ENCODE measurements at places on chromosomes 3 and 15.

- no peak for DNase-seq
These were observed 885.4 kb downstream of the PDCD6IP start for GRCh38 chr3:34683851-34684250.

GRCh38 chr3:170511371-170511770 lies 74.5 kb downstream of the SLC7A14 start:
- DNase-seq = no peak

DNA sequence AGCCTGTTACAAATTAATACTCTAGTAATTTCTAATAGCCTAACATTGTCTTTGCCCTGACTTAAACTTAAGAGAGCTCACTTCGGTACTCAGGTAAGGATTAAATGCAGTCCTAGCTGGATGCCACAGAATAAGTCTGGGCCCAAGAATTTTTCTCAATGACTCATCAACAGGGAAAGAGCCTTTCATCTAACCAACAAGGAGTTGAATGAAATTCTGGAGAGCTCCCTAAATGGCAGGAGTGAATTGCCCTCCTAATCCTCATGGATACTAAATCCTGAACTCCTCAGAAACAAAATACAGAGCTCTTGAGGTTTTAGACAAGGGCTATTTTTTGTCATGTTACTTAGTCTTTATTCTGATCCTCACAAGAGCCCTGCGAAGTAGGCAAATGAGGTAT lies 159.5 kb downstream of the PLCH1 start:
- no peak for DNase-seq

- no peak for DNase-seq
These were observed 1.1 kb downstream of the PAK6 start for GRCh38 chr15:40239693-40240618.

DNA sequence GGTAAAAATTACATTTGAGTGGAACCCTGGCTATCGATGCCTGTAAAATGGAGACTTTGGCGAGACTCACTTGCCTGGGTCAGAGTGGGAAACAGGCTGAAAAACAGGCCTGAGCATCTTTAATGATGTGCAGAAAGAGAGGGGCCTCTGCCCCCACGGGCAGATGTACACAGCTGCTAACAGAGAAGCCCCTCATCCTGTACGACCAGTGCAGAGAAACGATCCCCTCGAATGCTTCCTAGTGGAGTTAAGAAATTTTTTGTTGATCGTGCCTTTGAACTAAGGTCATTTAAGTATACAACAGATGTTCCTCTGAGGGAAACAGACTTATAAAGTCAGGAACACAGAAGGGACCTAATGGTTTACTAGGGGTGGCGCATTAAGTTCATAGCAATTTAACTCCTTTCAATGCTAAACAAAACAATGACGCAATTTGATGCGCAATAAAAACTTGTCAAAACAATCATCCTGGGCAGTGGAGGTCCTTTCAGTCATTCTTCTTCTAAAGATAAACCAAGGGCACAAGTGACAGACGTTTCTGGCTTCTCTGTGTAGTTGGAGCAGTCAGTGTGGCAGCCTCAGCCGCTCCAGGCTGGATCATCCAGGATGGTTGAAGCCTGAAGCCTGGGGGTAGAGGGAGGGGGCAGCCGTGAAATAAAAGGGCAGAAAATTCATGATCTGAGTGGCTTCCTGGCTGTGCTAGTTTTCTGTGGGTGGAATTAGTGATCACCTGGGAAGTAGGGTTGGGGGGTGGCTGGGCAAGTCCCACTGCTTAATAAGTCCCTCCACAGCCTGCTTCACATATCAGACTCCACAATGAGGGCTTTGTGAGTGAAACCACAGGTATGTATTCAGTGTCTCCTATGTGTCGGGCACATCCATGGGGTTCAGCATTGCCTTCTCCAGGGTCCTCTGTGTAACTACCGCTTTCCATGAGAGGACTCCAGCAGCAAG lies 50.8 kb upstream of the MRPS22 start:
- DNase-seq = no peak

DNA sequence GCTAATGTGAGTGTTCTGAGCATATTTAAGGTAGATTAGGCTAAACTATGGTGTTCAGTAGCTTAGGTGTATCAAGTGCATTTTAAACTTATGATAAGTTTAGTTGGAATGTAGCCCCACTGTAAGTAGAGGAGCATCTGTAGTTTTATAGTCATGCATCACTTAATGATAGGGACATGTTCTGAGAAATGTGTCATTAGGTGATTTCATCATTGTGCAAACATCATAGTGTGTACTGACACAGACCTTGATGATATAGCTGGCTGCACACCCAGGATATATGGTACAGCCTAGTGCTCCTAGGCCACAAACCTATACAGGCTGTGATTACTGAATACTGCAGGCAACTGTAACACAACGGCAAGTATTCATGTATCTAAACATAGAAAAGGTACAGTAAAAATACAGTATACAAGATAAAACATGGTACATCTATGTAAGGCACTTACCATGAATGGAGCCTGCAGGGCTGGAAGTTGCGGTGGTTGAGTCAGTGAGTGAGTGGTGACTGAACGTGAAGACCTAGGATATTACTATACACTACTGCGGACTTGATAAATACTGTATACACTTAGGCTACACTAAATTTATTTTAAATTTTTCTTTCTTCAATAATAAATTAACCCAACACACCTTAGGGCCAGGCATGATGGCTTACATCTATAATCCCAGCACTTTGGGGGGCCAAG lies 17.9 kb downstream of the DNAH1 start:
- DNase-seq = no peak

DNA sequence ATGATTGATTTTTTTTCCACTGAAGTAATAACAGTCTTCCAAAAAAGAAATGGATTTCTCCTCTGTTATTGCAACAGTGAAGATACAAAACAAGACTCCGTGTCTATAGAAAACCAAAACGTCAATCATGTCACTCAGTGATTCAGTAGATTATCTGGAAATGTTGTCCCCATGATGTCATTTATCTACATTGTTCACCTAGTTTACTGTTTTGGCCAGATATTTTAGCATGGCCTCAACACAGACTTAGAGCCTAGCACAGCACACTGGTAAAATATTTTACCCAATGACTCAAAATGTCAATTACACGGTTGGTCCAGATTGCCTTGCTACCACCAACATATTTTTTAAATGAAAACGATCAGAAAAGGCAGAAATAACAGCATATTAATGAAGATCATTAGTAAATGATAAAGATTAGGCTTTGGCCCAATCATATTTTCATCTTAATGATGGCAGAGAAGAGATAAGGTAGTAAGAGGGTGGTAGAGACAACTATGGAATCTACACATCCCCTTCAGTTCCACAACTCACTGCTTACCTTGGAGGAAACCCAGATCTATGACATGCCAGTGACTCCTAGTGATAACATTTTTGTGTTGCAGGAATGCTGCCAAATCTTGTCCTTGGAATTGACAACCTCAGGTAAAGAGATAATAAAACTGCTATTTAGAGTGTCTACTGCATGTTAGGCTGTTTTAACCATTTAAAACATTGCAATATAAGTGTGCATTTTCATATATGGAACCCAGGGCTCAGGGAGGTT lies 347.7 kb upstream of the ARPP21 start:
- DNase-seq = no peak

GRCh38 chr3:4759689-4760312 lies 219.4 kb upstream of the BHLHE40 start:
- DNase-seq = no peak

DNA sequence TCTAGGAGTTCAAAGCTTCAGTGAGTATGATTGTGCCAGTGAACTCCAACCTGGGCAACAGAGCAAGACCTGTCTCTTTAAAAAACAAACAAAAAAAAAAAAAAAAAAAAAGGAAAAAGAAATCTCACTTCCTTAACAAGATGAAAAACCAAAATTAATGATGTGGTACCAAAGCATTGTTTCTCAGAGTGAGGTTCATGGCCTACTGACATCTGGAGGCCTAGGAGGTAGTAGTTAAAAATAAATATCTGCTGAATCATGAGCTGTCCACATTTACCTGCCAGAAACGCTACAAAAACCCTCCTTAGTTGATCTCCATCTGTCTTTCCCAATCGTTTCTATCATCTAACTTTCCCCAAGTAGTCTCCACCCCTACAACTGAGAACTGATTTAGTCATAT lies 51.2 kb downstream of the EPHA6 start:
- no peak for DNase-seq

DNA sequence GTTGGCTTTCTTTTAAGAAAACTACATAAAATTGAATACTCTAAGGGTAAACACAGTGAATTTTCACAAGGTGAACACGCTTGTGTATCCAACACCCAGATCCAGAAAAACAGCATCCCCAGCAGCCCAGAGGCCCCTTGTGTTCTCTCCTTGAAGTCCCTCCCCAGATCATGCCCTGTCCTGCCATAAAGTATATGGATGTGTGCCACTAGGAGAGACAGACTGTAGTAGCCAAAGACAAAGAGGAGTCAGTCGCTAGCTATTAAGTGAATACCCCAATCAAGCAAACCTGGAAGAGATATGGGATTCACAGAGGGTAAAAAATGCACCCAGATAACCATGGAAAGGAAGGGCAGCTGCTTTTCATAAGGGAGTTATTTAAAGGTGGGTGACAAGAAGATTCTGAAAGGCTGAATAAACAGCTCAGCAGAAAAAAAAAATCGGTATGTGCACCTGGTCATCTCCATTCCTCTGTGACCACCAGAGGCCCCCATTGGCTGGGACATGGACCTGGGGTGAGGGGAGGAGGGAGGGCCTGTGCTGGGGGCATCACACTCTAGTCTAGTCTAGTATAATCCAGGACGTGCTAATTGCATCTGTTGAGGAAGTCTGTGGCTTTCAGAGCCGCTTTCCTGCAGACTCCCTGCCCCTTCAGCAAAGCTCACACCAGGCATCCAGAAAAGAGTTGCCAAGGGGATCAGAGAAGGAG lies 167.3 kb upstream of the NDN start:
- no peak for DNase-seq

DNA sequence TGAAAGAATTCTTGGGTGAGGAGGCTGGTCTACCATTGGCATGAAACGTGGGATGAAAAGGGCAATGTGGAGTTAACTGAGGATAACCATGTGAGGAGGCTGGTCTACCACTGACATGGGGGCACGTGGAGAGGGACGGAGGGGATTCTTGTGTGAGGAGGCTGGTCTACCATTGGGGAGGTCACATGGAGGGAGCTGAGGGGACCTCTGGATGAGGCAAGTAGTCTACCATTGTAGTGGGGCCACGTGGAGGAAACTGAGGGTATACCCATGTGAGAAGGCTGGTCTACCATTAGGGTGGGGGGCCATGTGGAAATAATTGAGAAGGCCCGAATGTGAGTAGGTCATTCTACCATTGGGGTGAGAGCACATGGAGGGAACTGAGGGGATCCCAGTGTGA lies 154.1 kb downstream of the FBLN2 start:
- DNase-seq = no peak

DNA sequence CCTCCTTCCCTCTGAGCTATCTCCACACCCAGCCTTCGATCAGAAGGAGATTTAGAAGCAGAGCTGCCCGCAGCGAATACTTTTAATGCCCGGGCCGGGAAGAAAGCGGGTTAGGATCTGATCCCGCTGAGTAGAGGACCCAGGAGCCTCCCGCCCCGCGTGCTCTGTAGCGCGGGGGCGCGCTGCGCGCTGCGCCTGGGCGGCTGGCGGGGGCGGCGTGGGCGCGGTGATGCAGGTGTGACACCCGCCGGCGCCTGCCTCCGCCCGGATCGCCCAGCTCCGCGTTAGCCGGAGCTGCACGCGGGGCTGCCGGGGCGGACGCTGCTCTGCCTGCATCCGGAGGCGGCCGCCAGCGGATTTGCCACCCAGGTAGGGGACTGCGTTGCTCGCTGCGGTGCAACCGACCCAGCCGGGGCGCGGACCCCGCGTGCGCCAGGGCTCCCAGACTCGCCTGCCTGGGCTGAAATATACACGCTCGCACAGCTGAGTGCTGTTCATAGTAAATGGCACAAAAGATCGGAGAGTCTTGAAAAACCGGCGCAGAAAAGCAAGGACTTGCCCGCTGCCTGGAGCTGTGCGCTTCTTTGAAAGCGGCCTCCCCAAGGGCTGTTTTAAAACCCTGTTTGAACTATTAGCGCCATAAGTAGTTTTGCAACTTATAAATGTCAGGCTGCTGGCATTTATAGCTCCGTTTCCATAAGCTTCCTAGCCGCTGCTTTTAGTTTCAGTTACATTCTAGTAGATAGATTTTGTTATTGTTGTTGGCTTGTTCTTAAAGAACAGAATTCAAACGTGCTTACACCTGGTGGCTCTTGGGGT lies at the start of gene SV2B:
TSS of gene SV2B (plus strand) at position 263 of the 819 bp plus-strand sequence. CDS start 126,007 bp downstream, outside the sequence.
- DNase-seq = peak; percentile 37

DNA sequence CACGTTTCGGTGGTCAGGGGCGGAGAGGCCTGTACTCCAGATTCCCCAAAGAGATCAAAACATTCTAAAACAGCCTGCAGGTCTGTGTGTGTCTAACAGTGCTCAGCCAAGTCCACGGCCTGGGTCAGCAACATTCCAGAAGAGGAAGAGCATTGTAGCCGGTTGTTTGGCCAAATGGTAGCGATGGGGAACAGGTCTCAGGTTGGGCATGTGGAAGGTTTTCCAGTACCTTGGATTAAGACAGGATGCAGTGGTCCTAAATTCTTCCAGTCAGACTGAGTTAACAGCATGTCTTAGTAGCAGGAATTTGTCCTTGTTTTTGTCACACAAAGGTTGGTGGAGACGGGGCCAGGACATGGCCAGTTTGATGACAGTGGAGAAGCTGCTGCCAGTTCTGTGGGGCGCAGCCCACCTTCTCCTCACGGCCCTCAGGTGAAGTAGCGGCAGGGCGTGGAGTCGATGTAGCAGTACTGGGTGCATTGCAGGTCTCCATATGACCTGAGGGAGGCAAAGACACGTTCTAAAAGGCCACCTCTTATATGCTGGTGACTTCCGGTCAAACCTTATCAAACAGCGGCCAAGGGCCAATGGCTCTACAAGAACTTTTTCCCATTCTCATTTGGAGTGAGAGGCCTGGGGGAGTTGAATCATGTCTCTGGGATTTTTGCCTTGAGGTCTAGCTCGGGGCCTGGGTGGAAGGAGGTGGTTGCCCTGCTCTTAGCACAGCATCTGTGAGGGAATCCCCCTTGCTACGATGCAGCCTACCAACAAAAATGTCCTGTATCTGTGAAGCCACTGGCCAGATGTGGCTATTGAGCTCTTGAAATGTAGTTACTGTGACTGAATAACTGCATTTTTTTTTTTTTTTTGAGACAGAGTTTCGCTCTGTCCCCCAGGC lies 24.1 kb downstream of the EAF1 start:
- no peak for DNase-seq

DNA sequence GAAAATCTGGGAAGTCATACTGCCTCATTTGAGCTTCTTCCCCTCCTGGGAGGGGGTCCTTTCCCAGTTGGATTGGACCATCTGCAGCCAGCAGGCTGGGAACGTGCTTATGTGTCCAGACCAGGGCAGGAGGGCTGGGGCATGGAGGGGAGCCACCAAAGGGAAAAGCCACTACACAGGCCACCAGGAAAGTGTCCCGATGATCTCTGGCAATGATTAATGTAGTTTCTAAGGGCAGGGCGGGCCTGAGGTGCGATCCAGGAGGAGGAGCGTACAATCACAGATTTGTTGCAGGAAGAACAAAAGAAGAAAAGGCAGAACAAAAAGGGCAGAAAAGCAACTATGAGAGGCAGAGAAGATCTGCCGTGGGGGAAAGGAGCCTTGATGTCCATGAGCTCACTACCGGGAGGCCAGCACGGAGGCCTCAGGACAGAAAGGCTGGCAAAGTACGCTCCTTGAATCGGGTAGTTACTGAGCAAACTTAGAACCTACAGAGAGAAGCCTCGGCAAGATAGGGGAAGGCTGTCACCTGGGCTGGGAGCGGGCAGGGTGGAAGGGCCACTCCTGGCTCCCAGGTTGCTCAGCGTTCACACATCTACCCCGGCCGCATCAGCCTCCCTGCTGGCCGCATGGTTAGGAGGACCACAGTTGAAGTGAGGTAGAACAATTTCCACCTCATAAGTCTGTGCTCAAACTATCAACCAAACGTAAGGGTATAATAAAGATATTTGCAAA lies 79.5 kb upstream of the PCSK6 start:
- DNase-seq = no peak
